Nucleus accumbens (tissue), 56 donors: ENCODE measurements at places on chromosomes 7 and 10.

- DNase-seq, result peak; percentile 71
Measured at GRCh38 chr7:140640727-140641523, at the start of gene DENND2A. TSS of gene DENND2A (minus strand) at chr7:140640813. CDS start at chr7:140602397, 38,416 bp downstream.

DNA sequence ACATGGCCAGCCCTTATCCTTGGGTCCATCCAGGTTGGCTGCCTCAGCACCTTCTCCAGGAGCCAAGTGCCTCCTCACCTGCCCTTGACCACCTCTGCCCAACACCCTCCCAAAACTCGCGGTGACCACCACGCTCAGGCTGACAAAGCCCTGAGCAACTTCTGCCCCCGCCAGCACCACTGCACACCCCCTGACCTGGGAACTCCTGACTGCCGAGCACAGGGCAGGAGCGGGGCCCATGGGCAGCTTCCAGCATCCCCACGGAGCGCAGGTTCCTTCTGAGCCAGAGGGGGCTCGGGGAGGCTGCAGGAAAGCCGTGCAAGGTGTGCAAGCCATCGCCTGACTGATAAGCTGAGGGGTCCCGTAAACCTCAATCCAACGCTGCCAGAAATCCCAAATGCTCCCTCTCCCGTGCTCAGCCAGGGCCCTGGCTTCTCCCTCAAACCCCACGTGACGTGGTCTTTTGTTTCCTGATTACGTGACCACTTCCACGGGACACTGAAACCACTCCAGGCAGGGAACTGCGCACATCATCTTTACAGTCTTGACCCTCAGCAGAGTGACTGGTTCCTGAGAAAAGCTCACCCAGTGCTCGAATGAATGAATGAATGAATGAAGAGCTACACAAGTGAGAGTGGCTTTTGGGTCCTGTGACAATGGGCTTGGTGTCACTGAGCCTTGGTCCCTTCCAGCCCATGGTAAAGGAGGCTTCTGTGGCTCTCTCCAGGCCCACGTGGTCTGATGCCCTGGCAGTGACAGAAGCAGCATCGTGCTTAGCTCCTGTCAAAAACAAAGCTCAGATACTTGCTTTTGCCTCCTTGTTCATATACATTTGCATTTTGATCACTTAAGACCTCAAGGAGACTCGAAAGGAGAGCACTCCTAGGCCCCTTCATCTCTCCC is 249.8 kb upstream of the PPP2R2D start:
- no peak for DNase-seq

GRCh38 chr7:141012696-141013344 is 1.9 kb downstream of the MRPS33 start:
- no peak for DNase-seq

DNA sequence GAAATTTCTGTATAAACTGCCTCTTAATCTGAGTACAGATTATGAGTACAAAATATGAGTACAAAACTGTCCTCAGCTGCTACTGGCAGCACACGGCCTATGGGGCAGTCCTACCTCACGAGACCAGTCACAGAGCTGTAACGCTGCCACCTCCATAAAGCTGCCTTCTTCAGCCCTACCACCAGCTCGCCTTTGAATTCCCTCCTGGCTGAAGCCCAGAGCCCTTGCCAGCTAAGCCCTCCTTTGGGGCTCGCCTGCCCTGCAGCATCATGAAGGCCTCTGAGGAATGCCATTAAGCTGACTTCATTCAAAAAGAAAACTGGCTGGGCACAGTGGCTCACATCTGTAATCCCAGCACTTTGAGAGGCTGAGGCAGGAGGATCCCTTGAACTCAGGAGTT is 180.0 kb upstream of the SH2B2 start:
- no peak for DNase-seq
